Stimulated activated CD8-positive, alpha-beta memory T cell treated with anti-CD3 and anti-CD28 coated beads, Interleukin-7, amount 100 ng/mL, for 1 hour (primary cell): ENCODE measurements at places on chromosomes 5 and 9.

- DNase-seq = no peak
These were observed 42.7 kb upstream of the ZNF608 start for GRCh38 chr5:124789104-124789605.

GRCh38 chr5:125056671-125057485 is 310.4 kb upstream of the ZNF608 start:
- DNase-seq = no peak

DNA sequence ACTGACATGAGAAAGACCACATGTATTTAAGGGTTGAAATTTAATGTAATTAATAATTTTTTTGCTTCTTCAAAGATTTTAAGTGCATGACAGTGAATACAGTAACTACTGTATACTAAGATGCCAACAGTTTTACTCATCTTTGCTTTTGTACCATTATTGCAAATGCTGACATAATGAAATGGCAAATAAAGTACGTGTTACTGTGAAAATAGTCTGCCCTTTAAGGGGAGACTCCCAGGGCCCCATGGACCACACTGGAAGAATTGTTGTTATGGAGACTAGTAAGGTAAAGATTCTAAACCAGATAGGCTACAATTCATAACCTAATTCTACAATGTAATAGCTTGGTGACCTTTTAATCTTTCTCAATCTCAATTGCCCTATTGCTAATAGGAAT is 84.7 kb downstream of the NR3C1 start:
- DNase-seq = no peak

- no peak for DNase-seq
These were observed 522.3 kb upstream of the ST8SIA4 start for GRCh38 chr5:101425339-101425859.

DNA sequence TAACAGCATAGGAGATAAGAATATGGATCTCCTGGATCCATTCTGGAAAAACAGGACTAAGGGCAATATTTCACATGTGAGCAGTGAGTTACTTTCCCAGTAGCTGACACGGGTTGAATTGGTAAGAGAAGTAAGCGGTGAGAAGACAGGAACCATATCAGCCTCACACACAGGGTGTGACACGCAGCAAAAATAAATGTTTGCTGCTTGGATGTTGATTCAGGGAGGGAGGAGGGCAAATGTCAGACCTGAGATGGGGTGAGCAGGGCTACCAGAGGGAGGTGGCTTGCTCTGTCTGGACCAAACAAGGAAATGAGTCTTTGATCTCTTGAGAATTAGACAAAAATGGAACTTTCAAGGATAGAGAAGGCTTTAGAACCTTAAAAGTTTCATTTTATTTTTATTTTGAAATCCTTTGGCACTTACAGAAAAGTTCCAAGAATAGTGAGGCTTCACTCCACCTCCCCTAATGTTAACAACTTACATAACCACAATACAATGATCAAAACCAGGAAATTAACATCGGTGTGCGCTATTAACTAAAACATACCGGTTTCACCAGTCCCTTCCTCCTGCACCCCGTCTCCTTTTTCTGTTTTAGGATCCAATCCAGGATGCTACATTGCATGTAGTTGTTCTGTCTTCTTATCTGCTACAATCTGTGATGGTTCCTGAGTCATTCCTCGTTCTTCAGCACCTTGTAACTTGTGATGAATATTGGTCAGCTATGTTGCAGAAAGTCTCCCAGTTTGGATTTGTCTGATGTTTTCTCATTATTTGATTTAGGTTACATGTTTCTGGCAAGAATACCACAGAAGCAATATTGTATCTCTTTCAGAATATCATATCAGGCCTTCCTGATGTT is 20.5 kb upstream of the ARHGEF28 start:
- no peak for DNase-seq

- DNase-seq = no peak
These were observed 9.3 kb upstream of the PTPN3 start for GRCh38 chr9:109507421-109507838.

DNA sequence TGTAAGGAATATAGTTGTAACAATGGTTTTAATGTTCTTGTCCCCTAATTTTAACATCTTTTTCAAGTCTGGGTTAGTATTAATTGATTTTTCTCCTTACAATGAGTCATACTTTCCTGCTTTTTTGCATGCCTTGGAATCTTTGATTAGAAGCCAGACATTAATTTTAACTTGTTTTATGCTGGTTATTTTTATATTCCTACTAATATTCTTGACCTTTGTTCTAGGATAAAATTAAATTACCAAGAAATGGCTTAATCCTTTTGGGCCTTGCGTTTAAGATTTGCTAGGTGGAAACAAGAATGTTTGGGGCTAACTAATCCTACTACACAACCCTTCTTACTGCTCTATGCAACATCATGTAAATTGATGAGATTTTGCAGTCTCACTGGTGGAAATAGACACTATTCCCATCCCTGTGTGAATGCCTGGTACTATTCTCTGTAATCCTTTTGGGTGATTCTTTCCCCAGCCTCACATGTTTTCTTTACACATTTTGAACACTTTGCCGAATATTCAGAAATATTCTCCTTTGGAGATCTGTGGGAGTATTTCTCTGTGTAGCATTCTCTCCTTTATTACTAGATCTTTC is 47.2 kb downstream of the ZCCHC7 start:
- DNase-seq = no peak

GRCh38 chr9:34512131-34513078 is 10.4 kb downstream of the ENHO start:
- DNase-seq = no peak

DNA sequence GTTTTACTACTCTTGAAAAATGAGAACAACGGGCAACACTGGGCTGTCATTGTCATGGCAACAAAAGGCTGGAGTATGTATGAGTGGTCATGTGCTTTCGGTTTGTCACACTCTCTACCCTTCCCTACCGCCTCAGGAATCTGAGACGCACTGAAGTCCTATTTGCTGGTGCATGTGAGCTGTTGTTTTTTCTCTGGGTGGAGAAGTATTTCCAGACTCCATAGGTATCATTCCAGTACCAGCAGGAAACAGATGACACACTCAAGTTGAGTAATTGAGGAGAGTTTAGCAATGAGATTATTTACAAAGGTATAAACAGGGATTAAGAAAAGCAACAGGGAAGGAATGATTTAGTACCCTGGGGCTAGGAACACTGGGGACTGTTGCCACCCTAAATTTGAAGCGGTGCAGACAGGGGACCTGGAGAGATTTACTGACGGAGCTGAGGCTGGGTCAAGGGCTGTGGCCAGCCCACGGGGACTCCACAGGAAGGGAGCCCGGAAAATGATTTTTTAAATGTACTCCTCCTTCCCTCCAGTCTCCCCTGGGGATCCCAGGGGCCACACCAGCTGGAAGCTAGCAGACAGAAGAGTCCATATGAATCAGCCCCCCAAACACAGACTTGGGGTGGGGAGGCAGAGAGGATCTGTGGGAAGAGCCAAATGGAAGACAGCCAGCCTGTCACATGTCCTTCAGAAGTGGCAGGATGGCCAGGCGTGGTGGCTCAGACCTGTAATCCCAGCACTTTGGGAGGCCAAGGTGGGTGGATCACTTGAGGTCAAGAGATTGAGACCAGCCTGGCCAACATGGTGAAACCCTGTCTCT is 13.2 kb upstream of the ZBTB43 start:
- DNase-seq = no peak

- DNase-seq = no peak
These were observed 272.9 kb upstream of the PTGER4 start for GRCh38 chr5:40406741-40407211.

- DNase-seq = no peak
These were observed 19.3 kb downstream of the FGF18 start for GRCh38 chr5:171438738-171439137.

DNA sequence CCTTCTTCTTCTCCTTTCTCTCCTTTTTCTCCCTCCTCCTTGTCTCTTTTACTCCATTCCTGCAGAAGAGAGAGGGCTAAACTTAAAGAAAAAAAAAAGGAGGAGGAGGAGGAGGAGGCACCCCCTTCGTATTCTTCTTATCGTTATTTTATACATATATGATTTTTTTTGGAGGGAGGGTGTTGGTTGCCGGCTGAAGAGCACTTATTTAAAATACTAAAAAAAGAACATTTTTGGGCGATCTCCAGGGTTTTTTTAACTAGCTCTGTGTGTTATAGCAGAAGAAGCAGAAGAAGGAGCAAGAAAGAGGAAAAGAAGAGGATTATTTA is 381 bp downstream of the NR2F1 start:
- DNase-seq = no peak

DNA sequence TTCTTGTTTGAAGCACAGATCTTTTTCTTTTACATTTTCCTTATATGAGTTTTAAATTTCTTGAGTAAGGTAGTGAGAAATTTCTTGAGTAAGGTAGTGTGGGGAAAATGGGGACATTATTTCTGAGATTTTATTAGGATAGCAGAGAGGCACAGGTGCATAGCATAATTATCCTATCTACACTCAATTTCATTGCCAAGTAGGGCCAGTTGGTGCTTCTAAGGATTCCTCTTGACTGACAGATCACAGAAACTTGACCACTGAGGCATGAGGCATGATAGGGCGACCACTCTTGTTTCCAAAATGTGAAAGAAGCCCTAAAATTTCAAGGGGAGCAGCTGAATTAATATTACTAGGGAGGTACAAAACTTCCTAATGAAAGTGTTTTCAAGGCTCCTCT is 31.4 kb upstream of the TMC1 start:
- no peak for DNase-seq

GRCh38 chr5:150069672-150070627 is 16.4 kb downstream of the CSF1R start:
- DNase-seq = no peak

DNA sequence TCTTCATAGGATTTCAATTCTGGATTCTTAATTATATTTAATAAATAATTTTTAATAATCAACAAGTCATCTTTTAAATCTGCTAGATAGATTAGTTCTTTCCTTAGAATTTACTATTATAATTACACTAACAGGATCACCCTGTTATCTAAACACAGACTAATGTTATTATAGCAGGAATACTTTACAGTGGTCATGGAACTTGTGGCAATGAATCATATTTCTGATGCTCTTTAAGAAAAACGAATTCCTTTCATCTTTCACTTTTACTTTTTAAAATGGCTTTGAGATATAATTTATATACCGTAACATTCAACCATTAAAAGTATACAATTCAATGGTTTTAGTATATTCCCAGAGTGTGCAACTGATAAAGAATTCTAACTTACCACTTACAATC is 29.7 kb upstream of the CDK5RAP2 start:
- DNase-seq = no peak
